ENCODE measurements at places on chromosomes 7 and 10.

DNA sequence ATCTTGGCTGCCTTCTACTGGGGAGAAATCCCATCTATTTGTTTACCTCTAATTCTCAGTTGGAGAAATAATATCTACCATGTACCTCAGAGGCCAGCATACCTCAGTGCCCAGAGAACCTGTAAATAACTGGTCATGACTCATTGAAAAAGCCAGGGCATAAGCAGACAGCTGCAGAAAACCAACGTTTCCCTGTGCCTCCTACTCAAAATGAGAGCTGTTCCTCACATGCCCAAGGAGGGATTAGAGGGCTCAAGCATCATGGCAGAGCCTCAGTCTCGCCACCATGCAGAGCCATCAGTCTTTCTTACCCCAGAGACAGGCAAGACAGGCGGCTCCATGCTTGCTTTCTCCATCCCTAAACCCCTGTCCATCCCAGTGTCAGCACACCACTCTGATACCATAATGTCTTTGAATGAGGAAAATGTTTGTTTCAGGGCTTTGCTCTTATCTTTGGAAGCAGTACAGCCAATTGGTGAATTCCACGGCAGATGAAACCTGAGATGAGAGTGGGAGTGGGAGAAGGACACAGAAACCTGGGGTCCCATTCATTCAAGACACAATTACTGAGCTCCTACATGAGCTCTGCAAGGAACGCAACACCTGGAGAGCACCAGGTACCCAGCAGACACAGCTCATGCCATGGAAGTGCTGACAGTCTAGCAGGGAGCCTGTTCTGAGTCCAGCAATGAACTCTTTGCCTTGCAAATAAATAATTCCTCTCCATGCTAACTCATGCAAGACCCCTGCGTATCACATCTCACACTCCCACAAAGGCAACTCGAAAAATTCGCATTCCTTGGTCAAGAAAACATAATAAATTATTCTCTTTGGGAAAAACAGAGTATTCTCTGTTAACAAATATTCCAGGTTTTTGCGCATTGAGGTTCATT lies 21.1 kb downstream of the PON1 start:
- no peak for DNase-seq

- DNase-seq = no peak
Measured at GRCh38 chr7:44052771-44053365, 8.4 kb downstream of the DBNL start.

- no peak for DNase-seq
Measured at GRCh38 chr10:101693651-101693977, 1.4 kb downstream of the FBXW4 start.

- no peak for DNase-seq
Measured at GRCh38 chr7:155529346-155529745, 17.0 kb downstream of the CNPY1 start.

DNA sequence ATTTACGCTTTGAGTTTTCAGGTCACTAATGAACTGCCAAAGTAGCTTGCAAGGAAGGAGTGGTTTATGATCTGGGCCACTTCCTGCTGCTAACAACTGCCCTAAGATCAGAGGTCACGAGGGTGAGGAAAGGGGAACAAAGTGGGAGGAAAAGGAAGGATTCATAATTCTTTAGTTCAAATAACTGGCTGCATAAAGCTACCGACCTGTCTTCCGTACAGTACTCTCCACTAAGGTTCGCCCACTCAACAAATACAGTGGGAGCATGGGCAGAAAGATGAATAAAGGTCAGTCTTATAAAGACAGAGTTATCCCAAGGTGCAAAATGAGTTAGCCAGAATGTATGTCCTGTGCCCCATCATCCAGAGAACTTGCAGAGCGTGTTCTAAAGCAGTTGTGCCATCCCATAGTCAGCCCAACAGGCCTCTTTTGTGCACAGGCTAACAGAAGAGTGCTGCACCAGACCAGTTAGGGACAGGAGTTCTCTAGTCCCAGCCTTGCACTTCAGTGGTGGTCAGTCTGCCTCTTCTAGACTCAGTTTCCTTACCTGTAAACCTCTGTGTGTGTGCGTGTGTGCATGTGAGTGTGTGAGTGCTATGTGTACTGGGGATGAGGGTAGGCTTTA lies 65.9 kb downstream of the CREB3L2 start:
- DNase-seq = peak; percentile 17

GRCh38 chr10:5684971-5685763 lies 529 bp downstream of the TASOR2 start:
- peak; percentile 75 for DNase-seq

DNA sequence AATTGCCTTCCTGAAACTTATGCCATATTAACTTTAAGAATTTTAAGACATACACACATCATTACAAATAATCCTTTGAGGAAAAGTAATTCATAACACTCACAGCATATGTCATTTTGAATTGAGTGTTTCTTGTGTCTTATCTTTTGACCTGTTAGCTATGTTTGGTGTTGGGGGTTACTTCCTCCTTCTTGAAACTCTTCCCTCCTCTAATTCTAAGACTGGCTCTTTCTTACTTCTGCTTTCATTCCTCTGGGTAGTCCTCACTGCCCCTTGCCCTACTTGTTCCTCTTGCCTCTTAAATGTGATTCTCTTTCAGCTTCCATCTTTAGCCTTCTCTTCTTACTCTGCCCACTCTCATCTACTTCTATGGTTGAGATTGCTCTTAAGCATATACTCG lies 28.3 kb upstream of the PIP4K2A start:
- DNase-seq = no peak

DNA sequence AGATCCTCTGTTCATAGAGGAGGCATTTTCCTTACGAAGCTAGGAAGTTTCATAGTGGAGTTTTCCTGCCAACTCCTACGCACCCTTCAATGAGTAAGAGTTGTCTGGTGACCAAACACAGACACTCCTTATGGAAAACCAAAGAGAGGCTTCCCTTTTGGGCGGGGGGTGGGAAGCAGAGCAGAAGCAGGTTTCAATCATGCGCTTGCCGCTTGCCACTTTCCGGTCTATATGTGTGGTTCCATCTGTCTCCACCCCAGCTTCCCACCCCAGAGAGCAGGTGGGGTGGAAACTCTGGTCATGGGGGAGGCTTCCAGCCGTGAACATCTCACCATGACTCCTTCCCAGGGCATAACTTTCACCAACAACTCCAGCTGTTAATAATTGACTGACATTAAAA lies 68.8 kb upstream of the GRB10 start:
- DNase-seq = no peak

GRCh38 chr10:48638739-48639527 lies 34.1 kb upstream of the ARHGAP22 start:
- DNase-seq = no peak

GRCh38 chr10:97494151-97494550 lies 4.1 kb downstream of the MMS19 start:
- no peak for DNase-seq

GRCh38 chr7:130673066-130673465 lies 4.5 kb upstream of the COPG2 start:
- DNase-seq = no peak
